AG10803 (cell line): ENCODE measurements at places on chromosomes 11 and 22.

DNA sequence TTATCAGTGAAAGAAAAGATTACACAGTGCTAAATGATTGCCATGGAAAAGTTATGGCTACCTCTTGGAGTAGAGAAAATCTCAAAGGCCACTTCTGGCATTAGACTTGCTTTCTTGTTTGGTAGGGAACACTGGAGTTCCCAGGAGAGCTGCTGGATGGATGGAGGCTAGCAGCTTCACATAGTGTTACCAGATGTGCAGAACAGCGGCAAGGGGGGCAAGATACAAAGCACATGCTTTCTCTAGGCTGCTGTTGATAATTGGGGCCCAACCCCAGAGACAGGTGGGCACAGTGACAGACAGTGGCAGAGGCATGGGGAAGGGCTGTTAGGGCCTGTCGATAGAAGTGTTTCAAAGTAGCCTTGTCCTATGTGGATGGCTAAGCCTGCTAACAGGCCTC, 94.9 kb downstream of the DBX1 start:
- DNase-seq: no peak

DNA sequence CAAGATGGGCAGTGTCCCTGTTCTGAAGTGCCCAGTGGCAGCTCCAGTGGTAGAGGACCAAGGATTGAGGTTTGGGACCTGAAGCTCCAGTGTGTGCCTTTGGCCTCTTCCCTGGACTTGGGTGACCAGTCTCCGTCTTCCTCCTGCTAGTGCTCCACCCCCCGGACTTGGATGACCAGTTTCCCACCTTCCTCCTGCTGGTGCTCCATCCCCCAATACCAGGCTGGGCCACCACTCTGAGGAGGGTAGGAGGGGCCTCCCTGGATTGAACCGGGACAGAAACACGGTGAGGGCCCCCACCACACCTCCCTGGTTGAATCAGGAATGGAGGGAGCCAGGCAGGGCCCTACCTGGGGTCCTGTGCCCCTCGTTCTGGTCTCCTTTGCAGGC, 10.9 kb upstream of the NEAT1 start:
- no peak for DNase-seq

GRCh38 chr22:25062386-25063085, 110.0 kb downstream of the KIAA1671 start:
- no peak for DNase-seq

GRCh38 chr11:73461335-73461840, 85.2 kb downstream of the RELT start:
- peak; percentile 9 for DNase-seq

GRCh38 chr22:28750471-28750881, 8.6 kb downstream of the HSCB start:
- peak; percentile 25 for DNase-seq

GRCh38 chr11:72587696-72588095, 86.5 kb downstream of the PDE2A start:
- no peak for DNase-seq

GRCh38 chr22:29299136-29299900, 7.1 kb upstream of the GAS2L1 start:
- DNase-seq: no peak

DNA sequence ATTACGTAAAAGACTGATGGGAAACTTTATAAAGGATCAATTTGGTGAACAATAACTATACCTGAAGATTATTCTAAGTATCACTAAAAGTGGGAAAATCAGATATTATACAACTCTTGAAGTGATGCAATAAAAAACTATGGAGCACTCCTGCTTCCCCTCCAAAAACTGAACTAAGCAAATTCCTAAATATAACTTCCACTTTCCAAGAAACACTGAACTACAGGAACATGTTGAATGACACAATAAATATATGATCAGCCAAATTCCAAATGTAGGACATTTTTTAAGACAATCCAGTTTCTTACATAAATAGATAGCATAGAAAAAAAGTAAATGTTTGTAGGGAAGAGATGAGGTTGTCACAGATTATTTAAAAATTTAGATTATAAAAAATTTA, 102.1 kb upstream of the APOA1 start:
- DNase-seq: no peak

- no peak for DNase-seq
These were observed 445.2 kb downstream of the NTM start for GRCh38 chr11:131815590-131815989.

DNA sequence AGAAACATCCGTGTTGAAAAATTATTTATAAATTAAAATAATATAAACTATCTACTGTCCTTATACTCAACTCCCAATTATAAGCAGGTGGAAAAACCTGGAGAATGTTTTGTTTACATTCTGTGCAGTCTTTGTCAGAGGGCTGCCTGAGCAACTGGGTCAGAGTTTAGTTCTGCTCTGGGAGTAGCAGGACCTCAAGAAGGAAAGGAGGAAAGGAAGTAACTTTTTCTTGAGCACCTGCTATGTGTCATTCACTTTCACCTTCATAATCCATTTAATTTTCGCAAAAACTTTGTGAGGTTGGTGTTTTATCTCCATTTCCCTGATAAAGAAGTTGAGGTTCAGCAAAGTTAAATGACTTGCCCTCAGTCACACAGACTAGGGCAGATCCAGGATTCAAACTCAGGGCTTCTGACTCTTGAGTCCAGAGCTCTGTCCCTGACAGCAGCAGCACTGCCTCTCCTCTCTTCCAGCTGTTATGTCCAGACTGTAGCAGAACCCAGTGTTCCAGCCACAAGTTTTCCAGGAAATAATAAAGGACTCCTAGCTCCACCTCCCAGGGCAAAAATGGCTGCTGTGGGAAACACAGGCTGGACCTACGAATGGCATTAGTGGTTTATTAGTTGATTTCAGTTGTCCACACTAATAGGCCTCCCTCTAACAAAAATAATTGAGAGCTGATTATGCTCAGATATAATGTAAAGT, 6.4 kb downstream of the CD3E start:
- no peak for DNase-seq

GRCh38 chr11:61008971-61009370, 37.5 kb downstream of the CD6 start:
- no peak for DNase-seq
